Hypothalamus (tissue), 51 donors: ENCODE measurements at places on chromosomes 7 and 10.

DNA sequence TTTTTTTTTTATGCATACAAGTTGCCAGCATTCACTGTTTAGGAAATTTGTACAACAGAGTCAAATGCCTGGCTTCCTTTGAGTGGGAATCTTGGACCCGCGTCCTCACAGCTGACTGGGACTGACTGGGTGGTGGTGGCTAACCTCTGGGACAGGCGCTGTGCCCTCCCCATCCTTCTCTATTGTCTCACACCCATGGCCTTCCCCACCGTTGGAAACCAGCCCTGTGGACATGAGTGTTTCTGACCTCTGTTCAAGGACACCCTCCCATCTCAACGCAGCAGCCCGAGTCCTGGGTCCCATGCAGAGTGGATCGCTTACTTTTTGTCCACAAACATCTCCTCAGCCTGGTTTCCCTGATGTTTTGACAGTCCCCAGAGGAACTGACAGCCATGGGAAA, 125.1 kb upstream of the PPIF start:
- DNase-seq = no peak

GRCh38 chr7:155204744-155205367, 92.8 kb upstream of the INSIG1 start:
- DNase-seq = no peak

DNA sequence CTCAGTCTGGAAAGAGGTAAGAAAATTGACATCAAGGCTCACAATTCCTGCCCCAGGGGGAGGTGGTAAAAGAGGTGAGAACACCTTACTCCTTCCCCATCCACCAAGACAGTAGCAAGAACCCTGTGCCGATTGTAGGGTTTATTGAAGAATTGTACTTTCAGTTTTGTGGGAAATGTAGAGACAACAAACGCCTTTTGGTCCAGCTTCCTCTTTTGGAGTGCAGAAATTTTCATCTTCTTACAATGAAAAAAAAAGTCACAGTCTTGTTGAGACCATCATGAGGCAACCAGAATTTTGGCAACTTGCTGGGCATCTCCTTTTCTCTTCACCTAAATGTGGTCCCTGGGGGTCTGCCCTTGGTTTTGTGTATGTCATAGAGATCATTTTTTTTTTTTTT, 217.7 kb downstream of the TMEM178B start:
- DNase-seq = no peak

GRCh38 chr10:27440478-27440877, 63.6 kb upstream of the RAB18 start:
- no peak for DNase-seq

DNA sequence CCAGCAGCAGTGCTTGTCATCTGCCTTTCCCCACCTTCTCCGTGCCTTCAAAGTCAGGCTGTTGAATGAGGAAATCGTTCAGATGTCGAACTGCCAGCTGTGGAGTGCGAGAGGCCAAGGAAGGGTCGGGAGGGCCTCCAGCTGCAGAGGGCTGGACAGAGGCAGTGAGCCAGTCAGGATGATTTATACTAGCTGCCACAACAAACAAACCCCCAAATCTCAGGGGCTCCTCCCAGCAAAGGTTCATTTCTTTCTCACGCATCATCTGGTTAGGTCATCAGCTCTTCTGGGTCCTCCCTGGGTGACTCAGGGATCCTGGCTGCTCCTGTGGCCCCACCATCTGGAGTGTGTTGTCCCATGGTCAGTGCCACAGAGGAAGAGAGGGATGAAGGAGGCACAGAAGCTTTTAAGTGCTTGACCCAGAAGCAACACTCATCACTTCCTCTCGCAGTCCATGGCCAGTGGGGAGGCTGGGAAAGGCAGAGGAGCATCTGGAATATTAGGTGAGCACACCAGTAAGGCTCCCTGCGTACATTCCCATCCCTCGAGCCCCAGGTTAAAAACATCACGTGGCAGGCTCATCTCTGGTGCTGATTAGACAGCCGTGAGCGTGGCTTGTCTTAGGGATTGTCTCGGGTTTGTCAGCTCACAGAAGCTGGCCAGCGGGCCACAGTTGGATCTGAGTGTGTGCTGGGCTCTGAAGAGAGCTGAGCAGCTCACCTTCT, 140.7 kb downstream of the RGS10 start:
- DNase-seq = no peak

DNA sequence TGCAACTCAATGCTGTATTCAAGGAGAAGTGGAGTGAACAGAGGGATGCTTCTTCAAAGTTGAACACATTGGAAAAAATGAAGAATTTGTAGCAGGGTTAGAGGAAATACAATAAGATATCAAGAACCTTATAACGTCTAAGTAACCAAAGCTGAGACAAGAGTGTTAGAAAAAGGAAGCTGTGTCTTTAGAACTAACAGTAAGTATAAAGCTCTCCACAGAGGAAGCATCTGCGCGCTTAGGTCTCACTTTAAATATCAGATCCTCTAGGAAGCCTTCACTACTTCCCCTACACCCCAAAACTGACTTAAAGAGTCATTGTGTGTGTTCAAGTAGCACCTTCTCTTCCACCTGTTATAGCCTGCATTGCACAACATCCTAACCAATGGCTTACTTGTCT, 43.0 kb downstream of the CH25H start:
- DNase-seq = no peak

DNA sequence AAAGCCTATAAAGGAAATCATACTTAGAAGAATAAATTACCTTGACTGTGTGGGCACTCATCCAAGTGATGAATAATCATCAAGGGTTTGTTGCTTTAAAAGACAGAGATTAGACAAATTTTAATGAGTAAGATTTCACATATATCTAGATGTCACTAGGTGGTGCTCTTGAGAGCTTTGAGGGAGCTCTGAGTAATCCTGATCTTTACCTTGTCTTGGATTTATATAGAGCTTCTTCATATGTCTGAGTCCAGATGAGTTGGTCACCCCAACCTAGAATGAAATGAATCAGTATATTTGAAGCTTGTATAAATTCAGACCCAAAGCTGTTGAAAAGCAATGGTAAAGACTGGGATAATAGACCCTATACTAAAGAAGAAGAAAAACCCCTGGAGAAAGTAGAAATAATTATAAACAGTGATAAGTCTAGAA, 3.7 kb downstream of the AGR2 start:
- no peak for DNase-seq

GRCh38 chr7:4399121-4399520, 283.0 kb upstream of the FOXK1 start:
- no peak for DNase-seq

GRCh38 chr7:135372222-135372621, 137.7 kb downstream of the CNOT4 start:
- no peak for DNase-seq

GRCh38 chr7:6116211-6116610, 85.0 kb downstream of the ANKRD61 start:
- no peak for DNase-seq

DNA sequence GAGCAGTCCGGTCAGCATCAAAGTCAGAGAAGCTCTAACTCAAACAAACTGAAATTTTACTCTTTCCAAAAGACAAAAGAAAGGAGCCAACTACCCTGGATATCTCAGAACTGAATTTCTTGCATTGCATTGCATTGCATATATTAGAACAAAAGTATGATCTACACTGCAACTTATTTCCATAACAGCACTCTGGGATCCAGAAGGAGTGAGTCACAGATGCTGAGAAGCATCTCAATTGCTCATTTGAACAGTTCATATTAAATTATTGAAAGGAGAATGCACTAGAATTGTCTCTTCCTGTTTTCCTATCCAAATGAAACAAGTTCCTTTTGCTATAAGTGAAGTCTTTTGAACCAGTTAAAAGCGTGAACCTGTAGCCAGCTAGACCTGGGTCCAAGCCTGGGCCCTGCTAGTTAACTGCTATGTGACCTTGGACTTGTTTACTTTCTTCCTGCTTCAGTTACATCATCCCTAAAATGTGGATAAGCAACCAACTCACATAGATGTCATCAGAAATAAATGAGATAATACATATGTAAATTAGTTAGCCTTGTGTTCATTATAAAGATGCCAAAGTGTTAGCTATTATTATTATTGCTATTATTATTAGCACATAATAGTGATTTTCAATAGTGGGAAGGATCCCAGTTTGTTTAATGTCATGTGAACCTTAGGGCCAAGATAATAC, 184.1 kb downstream of the CREB5 start:
- DNase-seq = no peak

- DNase-seq = no peak
Measured at GRCh38 chr10:103800089-103800488, 55.3 kb downstream of the SH3PXD2A start.

GRCh38 chr10:94123258-94123995, 129.7 kb downstream of the PLCE1 start:
- DNase-seq = no peak

DNA sequence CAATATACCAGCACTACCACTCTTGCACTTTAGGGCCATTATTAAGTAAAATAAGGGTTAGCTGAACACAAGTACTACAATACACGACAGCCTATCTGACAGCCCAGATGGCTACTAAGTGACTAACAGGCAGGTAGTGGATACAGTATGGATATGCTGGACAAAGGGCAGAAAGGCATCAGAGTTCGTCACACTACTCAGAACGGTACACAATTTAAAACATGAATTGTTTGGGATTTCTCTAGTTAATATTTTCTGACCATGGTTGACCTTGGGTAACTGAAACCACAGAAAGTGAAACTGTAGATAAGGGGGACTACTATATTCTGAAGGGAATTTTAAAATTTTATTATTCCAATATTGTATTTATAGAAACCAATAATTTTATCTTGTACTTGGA, 101.3 kb upstream of the SKAP2 start:
- DNase-seq = no peak

DNA sequence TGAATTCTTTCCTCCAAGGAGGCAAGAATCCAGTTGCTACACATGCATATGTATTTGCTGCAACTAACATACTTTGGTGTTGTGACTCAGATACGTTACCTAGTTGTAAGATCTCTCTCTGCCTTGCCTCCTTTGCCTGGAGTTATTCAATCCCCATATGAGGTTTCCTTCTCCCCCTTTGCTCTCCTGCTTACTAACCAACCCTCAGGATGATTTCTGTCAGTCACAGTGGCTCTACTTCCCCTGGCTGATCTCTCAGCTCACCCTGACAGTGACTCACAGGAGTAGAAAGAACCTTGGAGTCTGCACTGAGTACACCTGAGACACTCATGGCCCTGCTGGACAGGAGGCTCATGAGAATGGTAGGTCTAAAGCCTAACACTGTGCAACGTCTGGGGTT, 92.0 kb downstream of the TMEM106B start:
- DNase-seq = no peak

DNA sequence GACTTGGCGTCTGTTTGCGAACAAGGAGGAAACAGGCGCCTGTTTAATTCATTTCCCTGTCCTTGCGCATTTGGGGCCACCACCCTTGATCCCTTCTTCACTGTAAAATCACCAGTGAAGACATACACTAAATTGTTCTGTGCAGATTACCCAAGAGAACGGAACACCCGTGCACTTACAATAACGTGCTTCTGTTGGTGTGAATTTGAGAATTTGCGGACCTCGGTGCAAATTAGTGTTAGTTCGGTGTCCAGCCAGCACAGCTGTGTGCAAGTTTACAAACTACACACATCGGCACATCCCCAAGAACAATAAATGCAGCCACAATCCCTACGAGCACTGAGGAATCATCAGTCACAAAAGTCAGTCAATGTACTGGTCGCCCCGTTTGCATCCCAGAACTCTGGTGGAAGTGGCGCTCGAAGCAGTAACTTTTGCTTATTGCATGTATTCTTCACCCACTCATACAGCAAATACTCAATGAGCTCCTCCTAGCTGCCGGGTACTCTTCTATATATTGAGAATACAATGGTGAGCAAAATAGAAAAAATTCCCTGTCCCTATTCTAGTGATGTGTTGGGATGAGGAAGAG, 786 bp upstream of the CNOT4 start:
- no peak for DNase-seq

- DNase-seq = no peak
Measured at GRCh38 chr7:151491859-151492258, 27.8 kb downstream of the RHEB start.

GRCh38 chr7:76383089-76383944, 24.5 kb upstream of the YWHAG start:
- no peak for DNase-seq

- DNase-seq = no peak
Measured at GRCh38 chr10:4170633-4171314, 385.8 kb upstream of the KLF6 start.

GRCh38 chr10:123462756-123463155, 203.4 kb upstream of the GPR26 start:
- no peak for DNase-seq

- no peak for DNase-seq
Measured at GRCh38 chr10:84608126-84608525, 279.7 kb downstream of the CCSER2 start.

GRCh38 chr7:88480271-88480670, 173.6 kb upstream of the STEAP4 start:
- DNase-seq = no peak

DNA sequence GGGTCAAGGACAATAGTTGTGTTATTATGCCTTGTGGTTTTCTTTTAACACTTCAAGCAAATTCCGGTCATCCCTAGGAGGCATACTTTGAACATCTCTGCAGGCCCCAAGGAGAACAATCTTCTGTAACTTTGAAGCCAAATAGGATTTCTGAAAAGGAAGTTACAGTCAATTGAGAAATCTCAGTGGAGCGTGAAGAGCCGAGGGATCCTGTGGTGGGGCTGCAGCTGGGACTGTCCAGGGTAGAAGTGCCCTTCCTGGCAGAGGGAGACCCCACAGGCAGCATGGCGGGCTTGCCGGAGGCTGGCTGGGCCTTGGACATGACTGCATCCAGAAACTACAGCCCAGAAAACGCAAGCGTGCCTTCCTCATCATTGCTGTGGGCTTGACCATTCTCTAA, 179.7 kb downstream of the PTPN20 start:
- no peak for DNase-seq

DNA sequence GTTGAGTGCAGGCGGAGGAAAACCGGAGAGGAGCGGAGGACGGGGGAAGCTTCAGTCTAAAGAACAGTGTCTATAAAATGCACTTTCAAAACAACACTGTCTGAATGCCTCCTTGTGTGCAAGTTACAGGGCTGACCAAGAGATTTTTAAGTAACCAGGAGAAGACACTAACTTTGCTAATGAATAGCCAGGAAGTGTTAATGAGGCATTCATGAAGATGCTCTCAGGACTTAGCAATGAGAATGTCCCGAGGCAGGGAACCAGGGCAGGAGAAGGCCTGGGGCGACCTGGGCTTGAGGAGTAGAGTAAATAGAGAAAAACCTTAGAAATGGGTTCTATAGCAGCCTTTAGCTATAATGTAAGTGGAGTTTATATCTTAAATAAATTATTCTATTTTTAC, 312.1 kb downstream of the SKIDA1 start:
- DNase-seq = no peak

GRCh38 chr7:81687062-81687461, 82.8 kb downstream of the HGF start:
- DNase-seq = no peak

DNA sequence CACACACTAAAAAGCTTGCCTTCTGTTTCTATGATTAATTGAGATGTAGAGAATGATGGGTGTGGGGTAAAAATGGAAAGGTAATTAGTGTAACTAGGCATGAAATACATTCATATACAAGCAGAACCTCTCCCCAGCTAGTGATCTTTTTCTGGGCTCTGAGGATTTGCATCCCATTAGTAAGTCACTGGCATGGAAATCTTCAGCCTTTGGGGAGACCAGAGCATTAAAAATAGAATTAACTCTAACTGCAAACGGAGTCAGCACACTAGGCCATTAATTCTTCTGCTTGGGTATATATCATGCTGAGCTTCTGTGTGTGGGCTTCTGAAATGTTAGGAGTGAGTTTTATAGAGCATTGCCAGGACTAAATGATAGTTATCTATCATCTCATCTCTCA, 128.9 kb downstream of the HDAC9 start:
- DNase-seq = no peak
